Activated CD8-positive, alpha-beta T cell treated with anti-CD3 and anti-CD28 coated beads for 36 hours (primary cell): ENCODE measurements at places on chromosomes 4 and X. TPM values are rescaled to one million over a fixed set of nuclear protein-coding genes. Genes with fewer than 3 reads are reported as not detected.

DNA sequence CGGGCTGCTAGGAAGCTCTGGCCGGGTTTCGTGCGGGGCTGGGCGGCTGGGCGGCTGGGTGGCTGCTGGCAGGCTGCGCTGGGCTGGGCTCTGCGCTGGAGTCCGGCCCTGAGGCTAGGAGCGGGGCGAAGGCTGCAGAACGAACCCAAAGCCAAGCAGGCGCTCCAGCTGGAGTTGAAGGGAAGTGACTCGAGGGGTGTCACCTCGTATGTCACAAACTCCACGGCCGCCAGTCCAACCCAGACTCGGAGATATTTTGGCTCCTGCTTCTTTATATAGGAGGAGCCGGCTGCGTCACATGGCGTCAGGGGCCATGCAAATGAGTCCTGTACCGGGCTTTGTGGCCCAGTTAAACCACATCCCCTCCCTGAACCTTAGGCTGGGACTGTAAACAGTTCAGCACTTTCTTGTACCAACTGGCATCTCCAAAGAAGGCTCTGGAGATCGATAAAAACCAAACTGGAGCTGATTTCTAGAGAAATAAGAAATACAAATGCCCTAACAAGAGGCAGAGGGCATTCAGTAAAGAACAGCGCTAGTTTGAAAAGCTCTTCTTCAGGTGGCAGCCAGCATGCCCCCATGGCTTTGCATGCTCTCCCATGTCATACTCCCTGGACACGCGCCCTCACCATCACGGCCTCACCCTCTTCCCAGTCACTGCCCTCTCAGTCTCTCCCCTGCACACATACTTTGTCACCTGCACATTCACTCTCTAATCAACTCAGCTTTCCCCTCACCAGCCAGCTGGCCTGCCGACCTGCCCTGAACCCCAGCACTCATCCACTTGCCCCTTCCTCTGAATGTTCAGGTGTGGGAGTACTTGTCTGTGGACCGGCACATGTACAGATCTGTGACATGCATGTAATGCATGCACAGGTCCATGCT, 58.5 kb downstream of the TSC22D3 start:
- DNase-seq: peak; percentile 88

DNA sequence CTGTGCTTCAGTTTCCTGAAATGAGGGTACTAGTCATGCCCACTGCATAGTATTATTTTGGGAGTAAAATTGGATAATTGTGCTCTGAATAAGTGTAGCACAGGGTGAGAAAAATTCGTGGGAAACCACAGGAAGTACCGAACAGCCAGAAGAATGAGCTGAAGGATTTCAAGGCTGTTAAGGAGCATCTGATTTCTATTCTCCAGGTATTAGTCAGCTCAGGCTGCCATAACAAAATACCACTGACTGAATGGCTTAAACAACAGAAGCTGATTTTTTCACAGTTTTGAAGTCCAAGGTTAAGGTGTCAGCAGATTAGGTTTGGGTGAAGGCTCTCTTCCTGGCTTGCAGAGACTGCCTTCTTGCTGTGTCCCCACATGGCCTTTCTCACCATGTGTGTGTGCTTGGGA, 41.9 kb downstream of the WWC2 start:
- no peak for DNase-seq

- no peak for DNase-seq
Measured at GRCh38 chrX:47864300-47864699, 27.6 kb downstream of the ZNF81 start.

DNA sequence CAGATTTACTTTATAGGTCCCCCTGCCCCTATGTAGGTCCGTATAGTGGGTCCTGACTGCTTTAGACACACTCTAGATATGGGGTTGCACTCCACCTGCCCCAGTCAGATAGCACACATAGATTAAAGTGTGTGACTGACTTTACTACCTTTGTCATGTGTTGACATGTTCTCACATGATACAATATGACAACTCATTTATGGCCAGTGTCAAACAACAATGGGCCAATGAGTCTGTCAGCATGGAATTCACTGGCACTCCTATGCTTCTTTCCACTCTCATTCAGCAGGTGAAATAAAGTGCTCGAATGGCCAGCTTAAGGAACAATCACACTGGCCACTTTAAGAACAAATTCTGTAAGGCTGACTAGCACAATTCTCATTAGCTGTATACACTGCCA, 23.8 kb upstream of the FMR1NB start:
- DNase-seq: no peak

The AKAP4 gene
- not detected for total RNA-seq

The PPEF2 gene
- total RNA-seq: 0.25 TPM
